ENCODE measurements at places on chromosomes 13 and 19.

DNA sequence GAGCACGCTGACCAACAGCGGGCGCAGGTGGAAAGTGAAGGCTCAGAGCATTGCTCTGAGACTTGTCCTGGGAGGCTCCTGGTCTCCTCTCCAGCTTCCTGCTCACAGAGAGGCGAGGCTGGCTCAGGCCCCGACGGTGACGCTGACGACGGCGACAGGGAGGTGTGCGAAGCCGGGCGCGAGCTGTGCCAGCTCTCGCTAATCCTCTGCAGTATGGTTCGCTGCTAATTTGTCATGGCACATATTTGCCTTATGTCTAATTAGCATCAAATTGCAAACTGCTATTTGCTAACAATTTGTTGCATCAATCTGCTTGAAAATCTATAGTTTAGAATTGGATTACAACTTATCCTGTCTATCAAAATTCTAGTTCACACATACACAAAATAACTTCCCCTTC, 469.8 kb upstream of the ZNF507 start:
- H3K27me3 ChIP-seq: no peaks in the 10 kb centered on the region
- H3K36me3 ChIP-seq: no peaks in the 10 kb centered on the region
- no peak overlapping the region for H3K27ac ChIP-seq
- no peaks in the 10 kb centered on the region for H3K4me1 ChIP-seq
- no peak for DNase-seq

DNA sequence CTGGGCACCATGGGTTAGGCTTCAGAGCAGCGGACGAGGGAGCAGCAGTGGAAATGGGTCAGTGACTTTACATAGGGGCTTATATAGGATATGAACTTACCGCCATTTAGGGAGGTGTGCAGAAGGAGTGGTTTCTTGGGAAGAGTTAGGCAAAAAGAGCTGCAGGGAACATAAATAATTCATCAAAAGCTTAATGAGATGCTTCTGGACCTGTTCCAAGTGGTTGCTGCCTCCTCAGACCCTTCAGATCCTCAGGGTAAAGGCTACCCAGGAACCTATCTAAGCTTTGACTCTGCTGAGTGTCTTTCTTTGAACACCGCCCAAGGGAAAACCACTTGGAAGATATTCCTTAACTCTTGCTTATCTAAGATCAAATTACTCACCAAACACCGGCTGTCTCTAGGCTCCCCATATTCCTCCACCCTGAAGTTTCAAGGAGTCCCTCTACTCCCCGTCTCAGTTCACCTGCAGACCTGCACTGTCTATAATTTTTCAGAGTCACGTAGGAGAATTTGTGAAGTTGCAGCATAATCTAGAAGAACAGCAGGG, at the start of gene IGFL4:
TSS of gene IGFL4 (minus strand) at position 51 of the 549 bp plus-strand sequence. CDS start at position 11, 40 bp downstream.
- peaks cover 3% of the 10 kb centered on the region for H3K4me1 ChIP-seq
- peaks cover 47% of the 10 kb centered on the region for H3K27me3 ChIP-seq
- H3K27ac ChIP-seq: no peak within 1 kb of the TSS
- H3K36me3 ChIP-seq: peaks cover 2% of the 10 kb centered on the region

DNA sequence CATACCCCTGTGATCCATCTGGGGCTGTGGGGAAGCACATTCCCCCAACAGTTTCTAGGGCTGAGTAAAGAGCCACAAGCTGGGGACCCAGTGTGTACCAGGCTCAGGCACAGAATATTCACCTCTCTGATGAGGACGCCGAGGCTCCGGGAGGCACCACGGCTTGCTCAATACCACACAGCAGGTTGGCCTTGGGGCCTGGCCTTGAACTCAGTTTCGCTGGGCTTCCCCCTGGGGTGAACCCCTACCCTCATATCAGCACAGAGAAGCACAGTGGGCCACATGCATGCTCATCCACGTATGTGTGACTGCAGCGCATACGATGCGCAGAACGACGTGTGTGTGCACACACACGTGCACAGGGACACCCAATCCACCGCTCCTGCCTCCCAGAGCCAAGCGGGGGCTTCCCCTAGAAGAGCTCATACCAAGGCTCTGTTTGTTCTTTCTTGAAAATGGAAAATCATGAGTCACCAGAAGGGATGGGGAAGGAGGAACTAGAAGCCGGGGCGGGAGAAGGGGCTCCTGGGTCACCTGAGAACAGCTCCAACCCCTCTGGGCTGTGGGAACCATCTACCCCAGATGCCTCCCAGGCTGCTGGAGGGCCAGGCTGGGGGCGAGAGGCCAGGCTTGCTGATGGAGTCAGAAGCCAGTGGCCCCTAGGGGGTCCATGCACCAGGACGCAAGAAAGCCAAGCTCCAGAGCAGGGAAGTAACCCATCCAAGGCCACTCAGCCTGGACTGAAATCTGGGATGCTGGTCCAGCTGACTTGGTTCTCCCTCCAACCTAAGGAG, 4.9 kb upstream of the PDE4C start:
- DNase-seq: no peak
- H3K4me3 ChIP-seq: no peak overlapping the region
- no peak overlapping the region for H3K27ac ChIP-seq
- peaks cover 3% of the 10 kb centered on the region for H3K4me1 ChIP-seq

GRCh38 chr13:29909975-29910674, 59.7 kb upstream of the UBL3 start:
- DNase-seq: no peak
- no peak overlapping the region for H3K27ac ChIP-seq
- H3K4me3 ChIP-seq: no peak overlapping the region
- no peaks in the 10 kb centered on the region for H3K36me3 ChIP-seq

DNA sequence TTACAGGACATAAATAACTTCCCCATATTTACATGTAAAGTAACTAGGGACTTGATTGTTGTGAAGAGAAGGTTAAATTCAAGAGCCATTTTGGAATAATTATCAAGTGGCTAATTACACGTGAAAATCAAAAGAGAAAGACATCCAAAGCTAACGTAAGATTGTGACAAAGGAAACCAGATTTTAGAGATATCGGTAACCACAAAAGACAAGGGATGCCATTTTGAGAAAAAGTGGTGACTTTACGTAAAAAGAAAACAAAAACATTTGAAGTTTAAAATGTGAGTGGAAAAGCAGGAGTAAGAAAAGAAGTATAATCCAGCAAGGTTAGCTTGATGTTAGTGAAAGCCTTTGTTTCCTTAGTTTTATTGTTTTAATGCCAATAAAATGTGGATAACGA, 10.9 kb upstream of the VWA8 start:
- H3K4me1 ChIP-seq: peaks cover 9% of the 10 kb centered on the region
- no peak for DNase-seq
- no peak overlapping the region for H3K27ac ChIP-seq
- H3K27me3 ChIP-seq: no peaks in the 10 kb centered on the region
- H3K36me3 ChIP-seq: no peaks in the 10 kb centered on the region
- no peak overlapping the region for H3K4me3 ChIP-seq

DNA sequence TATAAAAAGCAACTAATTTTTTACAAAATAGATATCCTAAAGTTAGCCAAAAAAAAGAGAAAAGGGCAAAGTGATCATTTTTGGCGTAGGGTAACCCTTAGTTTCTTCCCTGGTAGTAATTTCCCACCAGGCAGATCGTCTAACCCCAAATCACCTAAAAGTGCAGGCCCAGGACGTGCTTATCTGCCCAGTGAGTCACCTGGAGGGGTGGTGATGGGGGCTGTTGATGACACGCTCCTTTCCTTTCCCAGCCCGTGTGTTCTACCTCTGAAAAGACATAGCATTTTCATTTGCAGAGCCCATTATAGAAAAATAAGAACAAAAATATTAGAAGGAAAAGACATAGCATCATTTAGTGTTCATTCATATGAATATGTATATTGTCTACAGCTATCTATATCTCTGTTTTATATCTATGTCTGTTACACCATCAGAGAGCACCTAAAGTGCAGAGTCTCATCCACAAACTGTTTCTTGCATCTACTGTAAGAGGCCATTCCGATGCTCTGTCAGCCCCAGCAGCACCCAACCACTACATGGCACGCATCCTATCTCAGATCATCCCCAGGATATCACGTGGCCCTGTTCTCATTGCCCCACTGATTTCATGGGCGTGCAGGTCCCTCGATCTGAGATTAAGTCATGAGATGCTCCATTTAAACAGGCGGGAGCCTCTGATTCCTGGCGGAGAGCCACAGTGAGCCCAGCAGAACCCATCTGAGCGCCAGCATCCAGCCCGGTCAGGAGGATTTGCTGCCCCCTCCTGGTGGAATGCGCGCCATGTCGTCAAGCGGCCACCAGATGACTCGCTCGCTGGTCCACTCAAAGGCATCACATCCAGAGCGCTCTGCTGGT, 8.5 kb upstream of the LILRB3 start:
- peaks cover 24% of the 10 kb centered on the region for H3K27me3 ChIP-seq
- H3K36me3 ChIP-seq: no peaks in the 10 kb centered on the region
- no peak overlapping the region for H3K27ac ChIP-seq
- H3K4me3 ChIP-seq: no peak overlapping the region
- H3K4me1 ChIP-seq: peaks cover 8% of the 10 kb centered on the region

DNA sequence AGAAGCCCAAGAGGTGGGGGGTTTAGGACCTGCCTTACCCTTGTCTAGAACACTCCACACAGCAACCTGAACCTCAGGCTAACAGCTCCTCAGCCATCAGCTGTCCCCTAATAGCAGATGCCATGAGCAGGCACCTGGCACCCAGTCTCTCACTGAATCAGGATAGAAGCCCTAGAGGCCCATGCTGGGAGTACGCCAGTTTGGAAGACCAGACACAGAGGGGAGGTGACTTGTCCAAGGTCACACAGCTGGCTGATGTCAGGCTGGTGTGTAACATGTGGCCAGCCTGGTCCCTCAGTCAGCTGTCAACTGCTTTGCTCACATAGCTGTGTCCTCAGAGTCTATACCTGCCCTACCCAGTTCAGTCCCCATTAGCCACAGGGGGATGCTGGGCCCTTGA, 12.8 kb upstream of the SAMD1 start:
- no peak overlapping the region for H3K27ac ChIP-seq
- peaks cover 6% of the 10 kb centered on the region for H3K36me3 ChIP-seq
- H3K27me3 ChIP-seq: no peaks in the 10 kb centered on the region
- DNase-seq: no peak
- H3K4me1 ChIP-seq: no peaks in the 10 kb centered on the region

- no peak overlapping the region for H3K27ac ChIP-seq
- peaks cover 23% of the 10 kb centered on the region for H3K27me3 ChIP-seq
- H3K4me1 ChIP-seq: no peaks in the 10 kb centered on the region
- no peaks in the 10 kb centered on the region for H3K36me3 ChIP-seq
- DNase-seq: no peak
These were observed 220.4 kb upstream of the SOX1 start for GRCh38 chr13:111846391-111847159.

- H3K4me1 ChIP-seq: peaks cover 10% of the 10 kb centered on the region
- DNase-seq: no peak
- peaks cover 49% of the 10 kb centered on the region for H3K27me3 ChIP-seq
- no peak overlapping the region for H3K27ac ChIP-seq
These were observed 83.5 kb downstream of the COL4A2 start for GRCh38 chr13:110390567-110390966.

DNA sequence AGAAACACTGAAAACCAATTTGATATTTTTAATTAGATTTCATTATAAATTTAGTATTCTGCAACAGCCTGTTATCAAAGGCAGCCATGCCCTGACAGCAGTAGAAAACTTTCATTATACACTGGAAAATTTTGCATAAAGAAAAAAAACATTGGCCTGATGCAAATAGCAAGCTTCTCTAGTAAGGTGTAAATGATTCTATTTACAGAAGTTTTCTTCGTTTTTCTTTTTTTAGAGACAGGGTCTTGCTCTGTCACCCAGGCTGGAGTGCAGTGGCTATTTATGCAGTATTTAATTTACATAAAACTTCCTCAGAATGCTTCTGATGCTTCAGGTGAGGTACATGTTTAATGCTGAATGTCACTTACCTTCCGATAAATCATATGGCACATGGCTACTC, 67.0 kb downstream of the ABCC4 start:
- no peak overlapping the region for H3K27ac ChIP-seq
- no peak for DNase-seq
- H3K27me3 ChIP-seq: no peaks in the 10 kb centered on the region
- H3K4me1 ChIP-seq: no peaks in the 10 kb centered on the region
- H3K4me3 ChIP-seq: no peak overlapping the region

GRCh38 chr13:46598820-46599180, 45.8 kb downstream of the LRCH1 start:
- H3K27ac ChIP-seq: no peak overlapping the region
- H3K36me3 ChIP-seq: no peaks in the 10 kb centered on the region
- H3K4me1 ChIP-seq: peaks cover 71% of the 10 kb centered on the region
- peak; percentile 27 for DNase-seq
- H3K4me3 ChIP-seq: no peak overlapping the region
- H3K27me3 ChIP-seq: no peaks in the 10 kb centered on the region

GRCh38 chr19:27777726-27778125, 1435.2 kb downstream of the UQCRFS1 start:
- H3K4me3 ChIP-seq: no peak overlapping the region
- no peaks in the 10 kb centered on the region for H3K4me1 ChIP-seq
- H3K27me3 ChIP-seq: no peaks in the 10 kb centered on the region
- peaks cover 75% of the 10 kb centered on the region for H3K36me3 ChIP-seq
- H3K27ac ChIP-seq: no peak overlapping the region

DNA sequence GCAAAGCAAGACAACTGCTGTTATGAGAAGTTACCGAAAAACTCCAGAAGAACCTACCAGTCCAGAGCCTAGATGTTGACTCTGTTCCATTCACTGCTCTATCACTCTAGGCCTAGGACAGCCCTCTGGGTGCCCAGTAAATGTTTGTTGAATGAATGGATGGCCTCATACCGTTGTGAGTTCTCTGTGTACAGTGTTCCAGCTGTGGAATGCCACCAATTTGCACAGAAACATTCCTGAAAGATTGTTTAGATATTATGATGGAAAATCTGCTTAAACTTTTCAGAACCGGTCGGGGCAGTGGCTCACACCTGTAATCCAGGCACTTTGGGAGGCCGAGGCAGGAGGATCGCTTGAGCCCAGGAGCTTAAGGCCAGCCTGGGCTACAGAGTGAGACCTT, 1.3 kb upstream of the FBL start:
- peaks cover 33% of the 10 kb centered on the region for H3K4me1 ChIP-seq
- H3K27ac ChIP-seq: no peak overlapping the region
- peaks cover 17% of the 10 kb centered on the region for H3K36me3 ChIP-seq
- no peak for DNase-seq

DNA sequence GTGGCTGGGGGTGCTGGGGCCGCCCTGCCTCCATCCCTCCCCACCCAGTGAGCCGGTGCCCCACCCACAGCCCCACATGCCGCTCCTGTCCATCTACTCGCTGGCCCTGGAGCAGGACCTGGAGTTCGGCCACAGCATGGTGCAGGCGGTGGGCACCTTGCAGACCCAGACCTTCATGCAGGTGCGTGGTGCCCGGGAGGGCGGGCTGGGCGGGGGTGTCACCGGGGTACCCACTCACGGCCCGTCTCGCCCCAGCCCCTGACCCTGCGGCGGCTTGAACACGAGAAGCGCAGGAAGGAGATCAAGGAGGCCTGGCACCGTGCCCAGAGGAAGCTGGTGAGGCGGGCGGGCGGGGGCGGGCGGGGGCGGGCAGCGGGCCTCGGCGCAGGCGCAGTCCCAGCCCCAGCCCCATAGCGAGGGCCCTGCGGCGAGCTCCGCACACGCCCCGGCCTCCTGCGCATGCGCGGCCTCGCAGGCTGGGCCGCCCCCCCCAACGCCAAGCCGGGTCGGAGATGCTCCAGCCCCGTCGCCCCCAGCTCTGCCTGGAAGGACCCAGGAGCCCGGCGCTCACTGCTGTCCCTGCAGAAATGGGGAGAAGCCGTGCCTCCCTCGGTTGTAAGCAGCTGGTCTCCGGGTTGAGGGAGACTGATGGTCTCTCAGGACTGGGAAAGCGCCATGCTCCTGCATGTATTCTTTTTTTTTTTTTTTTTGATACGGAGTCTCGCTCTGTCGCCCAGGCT, 7.7 kb downstream of the ARHGAP45 start:
- H3K4me3 ChIP-seq: peak overlapping the region; percentile 55
- peak; percentile 91 for DNase-seq
- H3K4me1 ChIP-seq: peaks cover 61% of the 10 kb centered on the region
- H3K36me3 ChIP-seq: peaks cover 49% of the 10 kb centered on the region
